ENCODE measurements at places on chromosomes 12 and 14. TPM values are rescaled to one million over a fixed set of nuclear protein-coding genes. Genes with fewer than 3 reads are reported as not detected.

CMA1 gene
- total RNA-seq = not detected

DNA sequence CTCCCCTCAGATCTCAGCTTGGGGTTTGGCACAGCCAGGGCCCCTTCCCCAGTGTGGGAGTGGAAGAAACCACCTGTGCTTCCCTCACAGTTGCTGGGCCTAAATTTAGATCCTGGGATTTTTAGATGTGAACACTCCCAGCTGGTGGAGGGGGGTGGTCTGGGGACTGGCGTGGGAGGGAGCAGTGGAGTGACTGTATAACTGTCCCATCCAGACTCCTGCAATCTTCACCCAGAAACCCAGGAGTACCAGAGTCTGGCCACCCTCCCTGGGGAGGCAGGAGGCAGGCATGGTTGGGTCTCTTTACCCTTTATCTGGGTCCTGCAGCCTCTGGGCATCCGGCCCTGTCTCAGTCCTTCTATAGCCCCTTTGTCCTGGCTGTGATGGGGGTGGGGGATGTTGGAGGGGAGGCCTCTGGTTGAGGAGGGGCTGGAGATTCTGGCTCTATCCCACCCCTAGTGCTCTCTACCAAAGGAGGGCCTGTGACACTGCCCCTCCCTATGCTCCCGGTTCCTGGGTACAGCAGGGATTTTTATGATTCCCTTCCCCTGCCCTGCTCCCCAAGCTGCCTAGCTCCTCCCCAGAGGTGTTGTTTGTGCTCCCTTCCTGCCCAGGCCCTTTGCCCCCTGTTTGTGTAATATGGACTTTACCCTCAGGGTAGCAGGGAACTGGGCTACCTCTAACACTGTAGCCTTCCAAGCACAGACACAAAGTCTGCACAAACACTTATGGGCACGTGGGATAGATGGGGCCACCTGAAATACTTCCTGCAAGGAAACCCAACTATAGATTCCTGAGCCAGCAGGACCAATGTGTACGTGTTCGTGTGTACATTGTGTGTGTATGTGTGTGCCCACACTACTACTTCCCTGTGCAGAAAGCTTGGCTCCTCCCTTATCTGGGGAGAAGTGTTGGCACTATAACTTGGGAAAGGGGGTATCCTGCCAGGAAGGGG, 1.7 kb downstream of the ERBB3 start:
- no peak for DNase-seq

GRCh38 chr14:99737451-99737951, 53.4 kb downstream of the CYP46A1 start:
- DNase-seq = peak; percentile 80

DNA sequence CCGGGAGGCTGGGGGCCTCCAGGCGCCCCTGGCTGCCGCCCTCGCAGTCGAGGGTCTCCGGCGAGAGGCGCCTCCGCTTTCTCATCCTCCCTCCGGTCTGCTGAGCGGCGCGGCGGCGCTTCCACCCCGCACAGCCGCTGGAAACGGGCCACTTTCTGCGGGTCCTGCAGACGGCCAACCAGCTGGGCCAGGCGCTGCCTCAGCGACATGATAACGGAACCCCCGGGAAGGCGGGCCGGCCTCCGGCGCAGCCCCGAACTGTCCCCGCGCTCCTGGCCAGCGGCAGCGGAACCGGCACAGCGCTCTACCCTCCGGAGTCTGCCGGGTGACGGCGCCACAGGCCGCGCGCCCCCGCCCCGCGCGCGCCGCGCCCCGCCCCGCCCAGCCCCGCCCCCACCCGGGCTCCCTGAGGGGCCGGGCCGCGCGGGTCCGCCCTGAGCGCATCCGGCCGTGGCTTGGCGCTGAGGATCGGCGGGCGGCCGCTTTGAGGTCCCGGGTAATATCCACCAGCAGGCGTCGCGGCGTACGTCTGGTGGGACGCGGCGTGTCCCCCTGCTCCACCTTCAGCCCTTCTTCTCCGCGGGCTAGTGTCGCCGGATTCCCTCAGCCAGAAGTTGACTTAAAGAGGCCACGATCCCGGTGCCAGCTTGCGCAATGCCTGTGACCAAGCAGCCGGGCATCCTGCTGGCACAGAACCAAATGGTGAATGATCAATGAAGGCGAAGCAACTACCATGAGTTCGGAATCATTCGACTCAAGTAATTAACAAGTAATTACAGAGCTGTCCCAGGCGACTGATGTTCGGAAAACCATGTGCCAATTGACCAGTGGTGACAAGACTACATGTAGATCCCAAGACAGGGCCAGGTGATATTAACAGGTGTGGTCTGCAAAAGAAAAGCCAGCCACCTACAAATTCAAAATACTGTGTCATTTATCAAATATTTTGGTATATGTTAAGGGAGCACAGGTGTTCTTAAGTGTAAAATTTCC, at the start of gene SGPP1:
Gene SGPP1, minus strand, starts transcription at position 330 of the 993 bp plus-strand sequence. Its CDS starts 121 bp downstream, at position 209.
- peak; percentile 85 for DNase-seq

DHRS1 gene
- total RNA-seq = 4.9 TPM

GRCh38 chr14:103057028-103057371, 349 bp downstream of the CDC42BPB start:
- DNase-seq = peak; percentile 45

SALL2 gene
- 4.7 TPM for total RNA-seq

DNA sequence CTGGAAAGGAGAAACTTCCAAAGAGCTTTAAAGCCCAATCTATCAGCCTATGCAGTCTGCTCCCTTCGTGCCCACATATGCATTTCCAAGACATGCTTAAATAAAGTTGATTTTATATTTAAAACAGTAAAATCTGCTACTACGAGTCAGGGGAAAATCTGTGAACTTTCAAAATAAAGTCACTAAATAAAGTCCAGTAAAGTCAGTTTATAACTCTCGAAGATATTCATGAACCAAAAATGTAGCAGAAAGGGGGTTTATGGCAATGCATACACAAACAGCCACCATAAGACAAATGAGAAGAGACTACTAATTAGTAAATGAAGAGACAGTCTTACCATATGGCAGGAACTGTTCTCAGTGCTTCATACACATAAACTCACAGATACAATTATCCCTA, 19.7 kb downstream of the AREL1 start:
- DNase-seq = no peak

GRCh38 chr12:75766263-75767160, 255.1 kb upstream of the KRR1 start:
- peak; percentile 76 for DNase-seq

AVPR1A gene
- not detected for total RNA-seq

DNA sequence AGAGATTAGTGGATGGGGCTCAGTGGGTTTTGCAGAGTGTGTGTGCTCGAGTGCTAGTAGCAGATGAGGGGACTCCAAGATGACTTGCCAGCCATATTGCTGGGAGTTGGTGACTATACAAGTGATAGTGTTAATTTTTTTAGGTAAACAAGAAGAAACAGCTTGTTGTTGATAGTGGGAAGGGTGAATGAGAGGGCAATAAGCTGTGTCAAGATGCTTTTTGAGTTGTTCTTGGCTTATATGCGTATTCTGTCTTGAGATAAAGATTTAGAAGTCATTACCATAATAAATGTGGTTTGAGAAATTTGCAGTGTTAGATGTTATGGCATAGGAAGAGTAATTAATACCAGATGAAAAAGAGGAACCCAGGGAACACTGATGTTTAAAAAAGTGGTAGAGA, 75.3 kb downstream of the RCOR1 start:
- no peak for DNase-seq

DLGAP5 gene
- total RNA-seq = 171 TPM

DNA sequence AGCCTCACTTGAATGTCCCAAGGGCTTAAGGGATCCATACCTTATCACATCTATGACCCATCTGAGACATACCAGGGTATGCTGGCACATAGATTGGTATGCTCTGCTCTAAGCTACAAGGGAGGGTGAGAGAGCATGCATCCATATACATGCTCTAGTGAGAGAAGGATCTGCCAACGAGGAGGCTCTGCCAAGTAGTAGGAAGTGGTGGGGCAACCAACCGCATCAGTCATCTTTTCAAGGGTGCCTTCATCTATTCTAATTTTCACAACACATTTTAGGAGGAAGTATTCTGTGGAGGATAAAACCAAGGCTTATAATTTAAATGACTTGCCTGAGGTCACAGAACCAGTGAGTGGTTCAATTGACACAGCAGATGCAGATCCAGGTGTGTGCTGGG, 6.6 kb upstream of the PPM1A start:
- no peak for DNase-seq

BCAT1 gene
- 101 TPM for total RNA-seq

- DNase-seq = no peak
These were observed 17.1 kb downstream of the SLC35F4 start for GRCh38 chr14:57848786-57849185.

- DNase-seq = no peak
These were observed 2.2 kb downstream of the CAMKK2 start for GRCh38 chr12:121294151-121294889.

DNA sequence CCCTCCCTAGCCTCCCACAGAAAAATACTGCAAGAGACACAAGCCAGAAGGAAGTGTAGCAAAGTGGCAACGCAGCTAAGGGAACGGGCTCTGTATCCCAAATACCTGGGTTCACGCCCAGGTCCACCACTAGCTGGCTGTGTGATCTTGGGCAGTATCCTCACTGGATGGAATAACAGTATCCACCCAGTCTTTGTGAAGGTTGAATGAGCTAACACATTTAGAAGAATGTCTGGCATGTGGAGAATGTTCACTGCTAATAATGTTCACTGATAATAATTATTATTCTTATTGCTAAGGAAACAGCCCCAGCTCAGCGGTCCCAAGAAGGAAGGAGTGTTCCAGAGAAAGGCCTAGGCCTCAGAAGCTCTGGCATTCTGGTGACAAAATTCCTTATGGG, 70.9 kb downstream of the VWF start:
- DNase-seq = no peak

DNA sequence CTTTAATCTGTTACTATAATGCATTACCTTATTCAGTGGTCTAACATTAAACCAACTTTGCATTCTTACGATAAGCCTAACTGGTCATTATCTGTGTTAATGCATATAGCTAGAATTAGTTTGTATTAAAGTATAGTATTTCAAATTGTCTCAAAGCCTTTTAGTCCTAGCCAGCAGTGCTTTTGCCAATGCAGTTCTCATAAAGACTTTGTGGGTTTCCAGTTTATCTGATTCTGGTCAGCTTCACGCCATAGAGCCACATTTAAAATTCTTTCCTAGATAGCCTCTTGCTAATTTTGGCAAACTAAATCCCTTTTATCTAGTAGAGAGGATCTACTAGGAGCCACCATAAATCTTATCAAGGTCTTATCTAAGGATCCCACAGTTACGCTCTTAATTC, 78.9 kb upstream of the VASH1 start:
- DNase-seq = no peak

DNA sequence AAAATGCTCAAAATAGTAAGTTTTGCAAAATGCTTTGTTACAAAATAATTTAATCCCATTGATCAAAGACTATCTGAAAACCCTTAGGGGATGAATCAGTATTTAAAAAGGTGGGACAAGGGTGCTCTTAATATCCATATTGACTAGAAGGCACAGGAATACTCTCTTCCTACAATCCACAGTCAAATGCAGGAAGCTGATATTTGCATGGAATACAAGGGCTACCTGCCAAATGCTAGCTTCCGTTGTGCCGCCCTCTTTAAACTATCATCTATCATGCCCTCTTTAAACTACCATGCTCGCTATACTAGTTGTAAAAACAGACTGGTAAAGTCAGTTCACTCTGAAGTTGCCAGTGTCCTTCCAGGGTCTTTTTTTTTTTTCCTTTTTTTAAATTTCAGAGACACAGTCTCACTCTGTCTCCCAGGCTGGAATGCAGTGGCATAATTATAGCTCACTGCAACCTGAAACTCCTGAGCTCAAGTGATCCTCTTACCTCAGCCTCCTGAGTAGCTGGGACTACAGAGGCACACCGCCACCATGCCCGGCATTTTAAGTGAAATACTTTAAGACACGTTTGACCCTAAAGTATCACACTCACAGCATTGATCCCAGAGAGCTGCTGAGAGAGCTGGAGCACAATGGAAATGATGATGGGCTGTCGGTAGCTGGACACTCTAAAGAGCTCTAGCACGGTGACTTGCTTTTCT, 6.7 kb downstream of the SLC2A3 start:
- no peak for DNase-seq

DNA sequence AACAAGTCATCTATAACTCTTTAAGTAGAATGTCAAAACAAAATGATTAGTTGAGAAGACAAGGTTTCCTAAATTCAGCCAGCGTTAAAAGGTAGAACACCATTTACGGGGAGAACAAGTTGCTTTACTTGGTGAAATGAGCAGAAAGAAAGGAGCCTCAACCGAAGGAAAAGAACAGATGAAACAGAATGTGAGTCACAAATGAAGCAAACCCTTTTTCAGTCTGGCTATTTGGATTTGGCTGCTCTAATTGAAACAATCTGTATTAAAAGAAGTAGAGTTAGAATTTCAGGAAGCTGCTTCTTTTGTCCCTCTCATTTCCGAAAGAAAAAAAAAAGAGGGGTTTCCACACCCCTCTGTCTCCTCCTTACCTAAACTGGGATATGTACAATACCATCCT, 34.6 kb downstream of the CEP128 start:
- no peak for DNase-seq

OSGEP gene
- 87.9 TPM for total RNA-seq

GLT8D2 gene
- 4.0 TPM for total RNA-seq

- DNase-seq = no peak
These were observed 128.7 kb downstream of the CPNE8 start for GRCh38 chr12:38776647-38777046.

LRR1 gene
- total RNA-seq = 51.2 TPM

MYO1H gene
- total RNA-seq = not detected

DNA sequence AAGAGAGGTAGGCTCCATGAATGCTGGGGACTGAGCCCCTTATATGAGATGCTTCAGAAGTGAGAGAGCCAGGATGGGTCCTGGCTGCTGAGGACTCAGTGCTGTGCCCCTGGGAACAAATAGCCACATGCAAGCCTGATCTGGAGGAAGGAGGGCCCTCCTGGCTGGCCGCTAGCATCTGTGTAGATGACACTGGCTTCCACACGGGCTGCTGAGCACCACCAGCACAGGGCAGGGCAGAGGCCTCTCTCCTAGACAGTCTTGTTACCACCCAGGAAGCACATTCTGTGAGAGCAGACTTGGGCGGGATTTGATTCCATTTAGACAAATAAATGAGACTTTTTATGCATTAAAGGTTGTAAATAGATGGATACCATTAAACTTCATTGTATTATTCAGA, 48.0 kb downstream of the ZNF664 start:
- no peak for DNase-seq

TAS2R9 gene
- not detected for total RNA-seq

- DNase-seq = no peak
These were observed 7.5 kb downstream of the HAL start for GRCh38 chr12:95988506-95989275.

DNA sequence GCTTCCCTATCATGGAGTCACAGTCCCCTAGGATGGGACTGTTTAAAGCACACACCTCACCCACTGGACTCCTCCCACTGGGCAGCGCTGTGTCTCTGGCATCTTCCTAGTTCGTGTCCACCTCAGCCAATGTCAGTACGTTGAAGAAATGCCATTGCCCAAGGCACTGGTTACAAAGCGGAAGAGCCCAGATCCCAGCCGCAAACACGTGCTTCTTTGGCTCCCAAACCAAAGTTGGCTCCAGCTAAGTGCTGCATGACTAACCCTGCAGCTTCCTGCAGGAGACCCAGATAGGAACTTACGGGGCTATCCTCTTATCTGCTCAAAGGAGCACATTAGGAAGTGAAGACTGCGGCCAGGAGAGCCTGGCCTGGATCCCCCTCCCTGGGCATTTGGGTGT, 9.3 kb downstream of the SYNE3 start:
- peak; percentile 98 for DNase-seq

GRCh38 chr14:72243309-72244293, 311.4 kb downstream of the RGS6 start:
- DNase-seq = no peak

GRCh38 chr12:77214136-77214535, 148.8 kb upstream of the E2F7 start:
- DNase-seq = no peak

Data from Daoy (cell line).